Epithelial cell of proximal tubule (primary cell): ENCODE measurements at places on chromosomes 5 and 9. TPM values are rescaled to one million over a fixed set of nuclear protein-coding genes. Genes with fewer than 3 reads are reported as not detected.

DNA sequence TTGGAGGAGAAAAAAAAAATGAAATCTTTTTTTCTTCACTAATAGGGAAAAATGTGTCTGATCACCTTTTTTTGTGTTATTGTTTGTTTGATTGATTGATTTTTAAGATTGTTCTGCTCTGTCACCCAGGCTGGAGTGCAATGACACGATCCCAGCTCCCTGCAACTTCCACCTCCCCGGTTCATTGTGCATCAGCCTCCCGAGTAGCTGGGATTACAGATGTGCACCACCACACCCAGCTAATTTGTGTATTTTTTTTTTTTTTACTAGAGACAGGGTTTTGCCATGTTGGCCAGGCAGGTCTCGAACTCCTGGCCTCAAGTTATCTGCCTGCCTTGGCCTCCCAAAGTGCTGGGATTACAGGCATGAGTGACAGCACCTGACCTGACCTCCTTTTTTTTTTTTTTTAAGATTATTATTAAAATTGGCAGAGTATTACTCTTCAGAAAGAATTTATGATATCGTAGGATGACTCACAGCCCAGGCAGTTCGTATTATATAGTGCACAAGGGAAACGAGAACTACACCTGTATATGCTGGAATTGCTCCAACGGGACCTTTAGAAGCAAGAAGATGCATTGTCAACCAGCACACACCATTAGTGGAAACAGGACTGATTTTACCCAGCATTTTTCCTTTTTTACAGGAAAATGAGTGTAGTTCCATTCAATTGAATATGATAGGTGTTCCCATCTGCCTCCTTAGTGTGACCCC is 27.7 kb downstream of the FUBP3 start:
- DNase-seq: no peak

DNA sequence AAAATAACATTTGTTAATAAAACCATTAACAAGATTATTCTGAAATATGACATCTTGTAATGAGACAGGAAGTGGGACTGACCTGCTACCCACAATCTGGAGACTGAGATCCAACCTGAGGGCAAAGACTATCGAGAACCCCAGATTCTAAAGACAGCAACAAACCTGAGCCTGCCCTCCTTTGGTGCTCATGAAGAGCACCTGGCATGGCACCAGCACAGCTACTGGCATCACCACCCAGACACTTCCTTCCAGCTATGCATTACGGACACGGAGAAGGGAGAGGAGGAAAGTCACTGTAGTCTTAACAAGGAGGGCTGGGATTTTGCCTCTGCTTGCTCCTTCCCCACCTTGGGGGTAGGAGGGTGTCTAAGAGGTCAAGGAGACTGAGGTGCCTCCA is 105.5 kb downstream of the AUH start:
- no peak for DNase-seq

- DNase-seq: peak; percentile 69
Observed at GRCh38 chr5:82641331-82642003, 363.3 kb upstream of the RPS23 start.

DNA sequence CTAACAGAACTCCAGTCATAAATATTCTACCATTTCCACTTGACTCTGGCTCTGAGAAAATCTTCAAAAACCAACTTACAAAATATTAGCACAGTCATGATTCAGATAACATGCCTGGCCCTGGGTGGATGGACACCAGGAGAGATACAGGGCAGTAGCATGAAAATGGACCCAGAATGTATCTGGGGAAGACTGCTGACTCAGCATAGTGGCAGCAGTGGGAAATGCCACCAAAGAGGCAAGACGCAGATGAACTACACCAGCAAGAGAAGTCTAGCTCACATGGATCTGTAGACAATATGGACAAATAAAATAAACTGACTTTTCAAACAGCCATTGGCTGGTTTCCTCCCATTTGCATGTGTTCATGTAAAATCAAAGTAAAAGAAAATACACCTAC is 359.8 kb downstream of the SEMA5A start:
- no peak for DNase-seq

DNA sequence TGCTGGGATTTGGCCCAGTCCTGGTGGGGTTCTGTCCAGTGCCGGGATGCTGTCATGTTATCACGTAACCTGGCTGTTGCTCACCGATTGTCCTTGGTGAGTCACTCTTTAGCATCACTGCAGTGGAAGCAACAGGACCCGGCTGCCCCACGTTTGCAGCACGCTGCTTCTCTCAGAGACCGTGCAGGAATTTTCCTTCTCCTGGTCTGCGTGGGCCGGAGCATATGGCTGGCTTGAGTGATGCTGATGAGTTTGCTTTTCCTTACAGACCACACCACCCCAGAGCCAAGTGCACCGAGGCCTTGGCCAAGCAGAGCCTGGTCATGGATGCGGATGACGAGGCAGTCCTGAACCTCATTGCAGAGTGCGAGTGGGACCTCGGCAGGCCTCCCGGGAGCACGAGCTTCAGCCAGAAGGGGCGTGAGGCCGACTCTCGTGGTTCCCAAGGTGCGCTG is 21.4 kb downstream of the CEP72 start:
- no peak for DNase-seq

DNA sequence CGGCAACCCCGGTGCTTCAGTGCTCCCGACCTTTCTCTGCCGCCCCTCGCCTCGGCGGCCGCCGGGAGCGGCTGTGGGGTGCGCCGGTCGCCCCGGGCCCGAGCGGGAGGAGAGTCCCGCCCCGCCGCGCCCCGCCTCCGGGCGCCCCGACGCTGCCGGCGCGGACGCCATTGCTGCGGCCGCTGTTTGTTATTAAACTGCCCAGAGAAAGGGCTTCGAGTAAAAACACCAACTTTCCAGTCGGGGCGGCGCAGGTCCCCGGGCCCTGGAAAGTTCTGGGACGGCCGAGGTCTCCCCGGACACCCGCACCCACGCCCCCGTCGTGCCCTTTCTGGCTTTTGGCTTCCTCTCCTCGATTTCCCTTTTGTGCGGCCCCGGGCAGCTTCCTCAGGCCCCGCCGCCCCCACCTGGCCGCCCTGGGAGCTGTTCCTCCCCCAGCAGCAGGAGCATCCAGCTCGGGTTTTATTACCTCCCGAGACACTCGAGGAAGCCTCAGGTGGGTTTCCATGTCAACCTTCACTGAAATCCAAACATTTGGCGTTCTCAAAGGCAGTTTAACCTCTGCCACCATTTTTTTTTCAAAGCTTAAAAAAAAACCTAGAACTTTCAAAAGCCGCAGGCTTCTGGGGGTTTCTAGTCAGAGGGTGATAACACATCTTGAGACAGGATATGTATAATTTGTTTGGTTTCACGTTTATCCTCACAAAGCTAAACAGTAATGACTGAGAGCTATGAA is 334.4 kb downstream of the CWC27 start:
- no peak for DNase-seq

DNA sequence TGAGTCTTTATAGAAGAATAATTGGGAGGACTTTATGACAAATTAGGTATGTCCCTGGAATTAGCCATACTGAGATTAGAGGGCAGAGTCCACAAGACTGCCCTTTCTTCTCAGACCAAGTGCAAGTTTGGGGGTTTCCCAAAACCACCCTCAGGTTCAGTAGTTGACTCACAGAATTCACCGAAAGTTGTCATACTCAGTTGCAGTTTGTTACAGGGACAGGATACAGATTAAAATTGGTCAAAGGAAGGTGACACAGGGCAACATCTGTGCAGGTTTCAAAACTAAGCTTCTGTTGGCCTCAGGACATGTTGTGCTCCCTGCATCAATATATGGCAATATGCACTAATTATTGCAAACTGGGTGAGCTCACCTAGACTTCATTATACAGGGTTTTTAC is 3.8 kb downstream of the RANBP17 start:
- DNase-seq: no peak

GRCh38 chr5:112551419-112552032 is 132.4 kb upstream of the EPB41L4A start:
- DNase-seq: peak; percentile 18

GRCh38 chr5:54098267-54098666 is 212.1 kb downstream of the ARL15 start:
- DNase-seq: no peak

DNA sequence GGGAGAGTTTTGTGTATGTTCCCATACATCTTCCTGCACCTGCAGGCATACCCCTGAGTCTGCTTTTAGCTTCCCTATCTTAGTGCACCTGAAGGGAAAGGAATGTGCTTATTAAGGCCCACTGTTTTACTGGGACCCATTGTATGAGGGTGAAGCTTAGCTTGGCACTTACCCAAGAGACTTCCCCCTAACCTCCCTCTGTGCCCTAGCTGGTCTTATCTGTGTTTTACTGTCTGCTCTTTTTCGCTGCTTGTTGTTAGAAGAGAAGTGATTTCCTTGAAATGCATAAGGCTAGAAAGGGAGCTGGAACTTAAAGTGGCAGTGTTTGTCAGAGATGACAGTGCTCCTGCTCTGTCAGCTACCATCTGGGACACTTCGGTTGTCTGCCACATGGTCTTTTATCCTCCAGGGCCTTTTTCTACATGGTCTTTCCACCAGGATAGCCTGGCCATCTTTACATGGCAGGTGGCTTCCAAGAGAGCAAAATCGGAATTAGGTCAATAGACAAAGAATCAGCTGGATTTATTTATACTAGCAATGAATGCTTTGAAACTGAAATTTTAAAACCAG is 122.5 kb upstream of the SLC44A1 start:
- DNase-seq: no peak

DNA sequence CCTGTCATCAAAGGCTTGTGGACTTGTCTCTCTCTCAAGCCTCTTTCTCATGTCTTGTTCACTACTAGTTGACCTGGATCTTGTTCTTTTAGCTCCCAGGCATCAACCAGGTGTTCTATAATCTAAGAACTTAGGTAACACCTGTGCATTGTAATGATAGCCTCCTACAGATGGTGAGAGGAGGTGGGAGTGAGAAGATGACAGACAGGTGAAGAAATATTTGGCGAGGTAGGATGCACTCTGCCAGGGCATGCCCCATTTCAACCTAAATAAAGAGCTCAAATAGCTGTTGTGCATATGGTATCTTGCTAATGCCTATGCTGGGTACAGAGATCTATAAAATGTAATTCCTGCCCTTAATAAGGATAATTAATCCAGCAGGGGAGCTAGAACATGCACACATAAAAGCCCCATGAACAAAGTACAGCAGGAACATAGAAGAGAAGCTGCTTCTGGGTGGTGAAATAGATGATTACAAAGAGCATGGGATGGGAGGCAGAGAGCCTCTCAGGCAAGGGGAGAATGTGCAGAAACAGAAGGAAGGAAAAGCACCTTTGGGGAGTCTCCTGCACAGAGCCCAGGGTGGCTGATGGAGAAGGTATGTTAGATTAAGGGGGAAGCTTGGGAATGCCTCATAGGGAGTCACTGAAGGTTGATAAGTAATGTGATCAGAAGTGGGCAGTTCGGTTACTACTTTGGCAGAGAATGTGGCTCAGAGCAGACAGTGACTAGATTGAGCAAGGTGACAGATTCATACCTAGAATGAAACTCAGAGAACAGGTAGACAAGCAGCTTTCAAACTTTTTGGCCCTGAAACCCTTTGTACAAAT is 28.0 kb upstream of the PLIN2 start:
- no peak for DNase-seq

DNA sequence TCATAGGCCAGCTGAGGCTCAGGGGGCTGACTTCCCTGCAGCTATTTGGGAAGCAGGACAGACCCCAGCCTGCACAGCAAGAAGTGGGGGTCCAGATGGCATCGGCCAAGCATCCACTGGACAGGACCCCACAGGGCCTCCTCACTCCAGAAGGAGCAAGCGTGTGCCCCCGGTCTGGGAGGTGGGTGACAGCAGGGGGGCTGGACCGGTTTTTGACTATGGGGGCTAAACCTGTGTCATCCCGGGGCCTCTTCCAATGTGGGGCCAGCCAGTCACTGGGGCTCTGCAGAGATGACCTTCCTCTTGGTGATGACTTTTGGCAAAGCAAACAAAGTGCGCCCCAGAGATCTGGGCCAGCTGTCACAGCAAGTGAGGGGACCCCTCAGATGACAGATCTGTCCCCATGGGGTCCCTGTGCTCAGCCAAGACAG is 163.9 kb downstream of the OLFM1 start:
- DNase-seq: no peak

DNA sequence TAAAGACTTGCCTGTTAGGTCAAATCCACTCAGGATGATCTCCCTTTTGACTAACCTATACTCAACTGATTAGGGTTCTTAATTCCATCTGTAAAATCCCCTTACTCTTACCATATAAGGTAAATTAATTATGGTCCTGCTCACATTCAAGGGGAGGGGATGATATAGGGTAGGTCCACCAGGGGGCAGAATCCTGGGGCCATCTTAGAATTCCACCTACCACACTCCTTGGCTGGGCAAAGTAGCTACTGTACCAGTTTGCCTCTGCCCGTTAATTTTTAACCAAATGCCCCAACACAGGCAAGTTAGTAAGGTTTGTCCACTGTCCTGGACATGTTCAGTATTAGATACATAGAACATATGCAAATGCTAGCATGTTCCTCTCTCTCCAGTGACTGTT is 262.4 kb downstream of the SEMA5A start:
- no peak for DNase-seq

DNA sequence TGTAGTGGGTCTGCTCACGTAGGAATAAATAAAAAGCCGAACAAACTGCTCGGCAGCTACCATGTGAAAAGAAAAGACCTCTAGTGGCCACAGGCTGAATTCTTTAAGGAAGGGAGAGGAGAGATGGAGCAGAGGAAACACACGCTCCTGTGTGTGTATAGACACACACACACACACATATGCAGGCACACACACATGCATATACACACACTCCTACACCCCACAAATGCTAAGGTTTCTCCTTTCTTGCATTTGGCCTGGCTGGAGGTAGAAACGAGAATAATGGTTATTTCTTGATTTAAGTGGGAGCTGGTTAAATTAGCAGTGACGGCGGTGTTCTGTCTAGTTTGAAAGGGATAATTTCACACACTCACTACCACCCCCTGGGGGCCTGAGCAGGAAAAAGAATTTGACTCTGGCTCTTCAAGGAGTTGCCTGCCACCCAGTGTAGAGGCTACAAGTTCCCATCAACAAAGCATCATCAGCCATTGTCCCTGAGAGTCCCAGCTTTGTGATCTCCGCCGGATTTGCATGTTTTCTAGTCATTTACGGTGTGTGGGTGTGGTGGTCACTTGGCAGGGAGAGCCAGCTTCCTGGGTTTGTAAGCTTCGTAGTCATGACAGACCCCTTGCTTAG is at the start of gene INSYN2B:
INSYN2B (minus strand) TSS at position 78 of the 636 bp plus-strand sequence. CDS start 96,597 bp downstream, outside the sequence.
- DNase-seq: peak; percentile 70

- no peak for DNase-seq
Observed at GRCh38 chr5:100423330-100423729, 111.8 kb upstream of the FAM174A start.

The CDX1 gene
- total RNA-seq: not detected in 2 replicates

The ADAMTSL1 gene
- total RNA-seq: 2.8 and 4.6 TPM in 2 replicates

The CER1 gene
- not detected in 2 replicates for total RNA-seq

The IL3 gene
- not detected in 2 replicates for total RNA-seq

The RNF44 gene
- 10.9 and 17.1 TPM in 2 replicates for total RNA-seq

The CYLC2 gene
- not detected in 2 replicates for total RNA-seq

The GM2A gene
- total RNA-seq: 16.1 and 18.0 TPM in 2 replicates

The SOX30 gene
- 0.23 TPM in 1 of 2 replicates, not detected in the other for total RNA-seq
